Adrenal gland (tissue), 19 donors: ENCODE measurements at places on chromosomes 3 and 15. TPM values are rescaled to one million over a fixed set of nuclear protein-coding genes. Genes with fewer than 3 reads are reported as not detected.
A peak's percentile ranks its signal among the peaks of the same experiment; 100 is the strongest.

- peak; percentile 66 for DNase-seq
- H3K27ac ChIP-seq: no peak overlapping the region
- H3K36me3 ChIP-seq: no peaks in the 10 kb centered on the region
- H3K4me1 ChIP-seq: peaks cover 3% of the 10 kb centered on the region
- no peaks in the 10 kb centered on the region for H3K27me3 ChIP-seq
- H3K4me3 ChIP-seq: no peak overlapping the region
Measured at GRCh38 chr3:120172070-120172469, 77.8 kb upstream of the GSK3B start.

Gene GABPB1
- 13.6 TPM for total RNA-seq

DNA sequence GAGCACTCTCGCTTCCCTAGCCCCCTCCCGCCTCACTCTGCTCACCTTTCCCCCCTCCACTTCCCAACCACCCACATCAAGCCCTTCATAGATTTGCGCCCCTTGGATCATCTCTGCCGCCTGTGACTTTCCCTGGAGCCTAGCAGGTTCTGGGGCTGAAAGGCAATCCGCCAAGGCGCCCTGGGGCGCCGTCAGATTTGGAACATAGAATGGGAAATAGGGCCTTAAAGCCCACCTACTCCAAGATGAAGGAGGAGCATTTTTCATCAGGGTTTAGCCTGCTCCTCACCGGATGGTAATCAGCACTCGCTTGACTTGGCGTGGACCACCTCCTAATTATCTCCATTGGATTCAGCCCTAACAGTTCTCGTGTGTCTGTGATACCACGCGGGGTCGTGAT, 1.3 kb downstream of the CPNE4 start:
- H3K4me1 ChIP-seq: no peaks in the 10 kb centered on the region
- DNase-seq: no peak
- peaks cover 29% of the 10 kb centered on the region for H3K27me3 ChIP-seq
- no peaks in the 10 kb centered on the region for H3K36me3 ChIP-seq
- no peak overlapping the region for H3K4me3 ChIP-seq
- H3K27ac ChIP-seq: no peak overlapping the region

DNA sequence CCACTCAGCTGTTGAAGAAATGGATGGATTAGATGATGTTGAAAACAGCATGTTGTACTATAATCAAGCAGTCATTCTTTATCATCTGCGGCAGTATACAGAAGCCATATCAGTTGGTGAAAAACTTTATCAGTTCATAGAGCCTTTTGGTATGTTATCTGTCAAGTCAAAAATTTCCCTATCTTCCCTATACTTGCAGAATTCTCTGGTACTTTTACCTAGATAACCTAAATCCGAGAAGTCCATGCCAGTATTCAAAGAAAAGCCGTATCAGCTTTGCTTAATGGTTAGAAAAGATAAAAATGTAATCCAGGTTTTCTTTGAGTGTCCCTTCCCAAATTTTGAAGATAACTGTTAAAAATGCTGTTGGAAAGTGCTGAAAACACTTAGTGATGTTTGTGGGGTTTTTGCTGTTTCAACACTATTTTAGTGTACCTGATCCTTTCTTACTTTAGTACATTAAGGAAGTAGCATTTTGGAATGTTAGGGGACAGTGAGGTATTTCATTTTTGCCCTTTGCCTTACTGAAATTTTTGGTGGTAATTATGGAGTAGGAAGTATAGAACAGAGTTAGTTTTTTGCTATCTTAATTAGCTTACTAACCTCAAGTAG, 23.8 kb downstream of the CNOT10 start:
- H3K4me1 ChIP-seq: no peaks in the 10 kb centered on the region
- H3K27me3 ChIP-seq: no peaks in the 10 kb centered on the region
- no peak overlapping the region for H3K27ac ChIP-seq
- no peaks in the 10 kb centered on the region for H3K36me3 ChIP-seq
- no peak for DNase-seq

DNA sequence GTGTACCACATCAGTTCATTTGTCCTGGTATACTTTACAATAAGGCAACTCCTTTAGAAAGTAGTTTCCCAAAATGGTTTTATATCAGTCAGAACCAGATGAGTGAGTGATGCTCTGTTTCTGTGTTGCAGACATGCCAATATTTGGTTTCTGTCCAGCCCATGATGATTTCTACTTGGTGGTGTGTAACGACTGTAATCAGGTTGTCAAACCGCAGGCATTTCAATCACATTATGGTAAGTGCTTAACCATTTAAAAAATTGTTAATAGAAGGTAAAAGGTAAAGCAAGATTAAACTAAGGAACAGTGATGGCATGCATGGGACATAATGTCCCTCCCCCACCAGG, 40.0 kb upstream of the SCAANT1 start:
- no peaks in the 10 kb centered on the region for H3K36me3 ChIP-seq
- no peaks in the 10 kb centered on the region for H3K27me3 ChIP-seq
- DNase-seq: no peak

- no peak overlapping the region for H3K27ac ChIP-seq
- H3K36me3 ChIP-seq: no peaks in the 10 kb centered on the region
- DNase-seq: no peak
- no peak overlapping the region for H3K4me3 ChIP-seq
- no peaks in the 10 kb centered on the region for H3K4me1 ChIP-seq
- no peaks in the 10 kb centered on the region for H3K27me3 ChIP-seq
Measured at GRCh38 chr15:95944661-95945255, 385.7 kb upstream of the NR2F2 start.

- H3K27ac ChIP-seq: no peak overlapping the region
- no peak overlapping the region for H3K4me3 ChIP-seq
- H3K27me3 ChIP-seq: no peaks in the 10 kb centered on the region
- H3K36me3 ChIP-seq: no peaks in the 10 kb centered on the region
Measured at GRCh38 chr3:195007766-195008165, 263.2 kb downstream of the XXYLT1 start.

Gene PCCB
- 134 TPM for total RNA-seq

GRCh38 chr3:59519094-59519493, 469.3 kb upstream of the CFAP20DC start:
- H3K27ac ChIP-seq: no peak overlapping the region
- H3K4me1 ChIP-seq: no peaks in the 10 kb centered on the region
- no peaks in the 10 kb centered on the region for H3K36me3 ChIP-seq
- no peaks in the 10 kb centered on the region for H3K27me3 ChIP-seq
- no peak for DNase-seq

- DNase-seq: no peak
- peaks cover 16% of the 10 kb centered on the region for H3K4me1 ChIP-seq
- H3K4me3 ChIP-seq: no peak overlapping the region
- H3K27me3 ChIP-seq: no peaks in the 10 kb centered on the region
Measured at GRCh38 chr3:49717211-49717958, 2.1 kb downstream of the AMIGO3 start.

- H3K4me1 ChIP-seq: no peaks in the 10 kb centered on the region
- H3K27me3 ChIP-seq: no peaks in the 10 kb centered on the region
Measured at GRCh38 chr15:42034628-42035434, 14.0 kb upstream of the PLA2G4E start.

Gene COL8A1
- 54.1 TPM for total RNA-seq

DNA sequence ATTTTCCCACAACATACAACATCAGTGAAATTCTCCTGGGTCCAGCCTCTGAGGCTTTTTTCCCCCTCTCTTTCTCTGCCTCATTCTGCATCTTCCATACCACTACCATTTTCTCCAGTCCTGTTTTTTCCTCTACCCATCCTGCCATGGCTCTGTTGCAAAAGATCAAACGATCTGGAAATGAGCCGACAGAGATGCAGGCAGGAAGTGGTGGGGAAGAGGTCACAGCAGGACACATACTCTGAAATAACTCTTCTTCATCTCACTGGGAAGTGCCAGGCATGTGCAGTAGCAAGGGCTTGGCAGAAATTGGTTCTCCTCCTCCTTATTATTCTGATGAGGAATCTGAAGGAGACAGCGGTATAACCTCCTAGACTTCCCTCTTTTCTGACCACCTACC, 114.3 kb downstream of the CORO2B start:
- H3K4me1 ChIP-seq: no peaks in the 10 kb centered on the region
- H3K4me3 ChIP-seq: no peak overlapping the region
- H3K27ac ChIP-seq: no peak overlapping the region

Gene TNFAIP8L3
- total RNA-seq: 9.5 TPM

Gene MME
- 2.1 TPM for total RNA-seq

Gene BCL2A1
- total RNA-seq: 1.3 TPM

Gene ARL14
- total RNA-seq: not detected

DNA sequence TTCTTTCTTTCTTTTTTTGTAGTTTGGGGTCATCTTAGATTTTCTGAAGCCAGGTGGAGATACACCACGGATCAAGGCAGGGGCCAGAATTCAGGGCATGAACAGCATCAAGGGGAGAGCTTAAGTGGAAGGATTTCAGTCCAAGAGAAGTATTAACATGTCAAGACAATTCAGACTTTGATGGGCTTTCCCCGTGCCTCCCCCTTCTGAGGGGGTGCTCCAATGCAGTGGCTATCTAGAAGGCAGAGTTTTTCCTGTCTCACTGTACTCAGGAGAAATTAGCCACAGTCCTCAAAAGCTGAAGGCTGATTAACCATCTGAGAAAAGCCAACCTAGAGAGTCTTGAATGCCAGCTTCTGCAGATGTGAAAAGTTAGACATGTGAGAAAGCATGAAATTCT, 127.3 kb downstream of the TGFBR2 start:
- H3K27ac ChIP-seq: no peak overlapping the region
- no peak overlapping the region for H3K4me3 ChIP-seq
- no peaks in the 10 kb centered on the region for H3K4me1 ChIP-seq
- DNase-seq: no peak

Gene GOLGA8Q
- 0.68 TPM for total RNA-seq

Gene TAGLN3
- total RNA-seq: 10.2 TPM

DNA sequence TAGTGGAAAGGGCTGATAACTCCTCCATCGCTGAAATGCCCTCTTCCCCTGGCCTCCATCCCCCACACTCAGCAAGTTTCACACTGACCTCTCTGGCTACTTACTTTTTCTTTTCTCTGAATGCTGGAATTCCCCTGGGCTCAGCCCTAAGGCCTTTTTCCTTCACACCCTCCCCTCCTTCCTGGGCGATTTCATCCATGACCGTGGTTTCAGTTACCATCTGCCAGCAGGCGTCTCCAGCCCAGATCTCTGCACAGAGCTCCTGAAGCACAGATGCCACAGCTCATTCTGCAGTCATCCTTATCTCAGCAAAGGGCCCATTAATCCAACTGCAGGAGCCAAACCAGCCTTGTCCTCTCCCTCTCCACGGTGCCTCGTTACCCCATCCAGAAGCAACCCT, 114.0 kb downstream of the RFTN1 start:
- no peak overlapping the region for H3K27ac ChIP-seq
- no peaks in the 10 kb centered on the region for H3K27me3 ChIP-seq
- DNase-seq: no peak
- H3K36me3 ChIP-seq: no peaks in the 10 kb centered on the region
- no peaks in the 10 kb centered on the region for H3K4me1 ChIP-seq
- no peak overlapping the region for H3K4me3 ChIP-seq

DNA sequence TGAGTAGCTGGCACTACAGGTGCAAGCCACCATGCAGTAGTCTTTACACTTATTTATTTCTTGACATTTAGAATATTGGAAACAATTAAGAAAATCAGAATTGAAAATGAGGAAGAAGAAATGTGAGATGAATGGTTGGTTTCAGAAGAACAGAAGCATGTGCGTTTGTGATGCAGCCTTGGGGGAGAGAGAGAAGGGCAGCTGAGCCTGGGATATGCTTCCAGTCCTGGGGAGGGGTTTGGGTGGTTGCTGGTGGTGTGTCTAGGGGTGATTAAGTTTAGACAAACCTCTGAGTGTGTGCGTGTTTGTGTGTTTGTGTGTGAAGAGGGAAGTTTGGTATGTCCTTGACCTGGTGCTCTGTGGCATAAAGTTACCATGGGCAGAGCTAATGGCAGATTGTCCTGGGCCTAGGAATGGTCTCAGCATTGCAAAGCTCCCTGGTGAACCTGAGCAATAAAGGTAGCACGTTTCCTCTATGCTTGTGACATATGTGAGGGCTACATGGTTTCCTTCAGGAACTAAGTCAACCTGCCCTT, 35.6 kb downstream of the CTSH start:
- no peaks in the 10 kb centered on the region for H3K36me3 ChIP-seq
- H3K4me1 ChIP-seq: peaks cover 17% of the 10 kb centered on the region
- no peaks in the 10 kb centered on the region for H3K27me3 ChIP-seq
- DNase-seq: no peak
- peak overlapping the region; percentile 7 for H3K27ac ChIP-seq

Gene DNAH12
- total RNA-seq: 0.43 TPM

Gene PLA2G4D
- total RNA-seq: not detected

GRCh38 chr15:68112706-68113105, 58.6 kb downstream of the PIAS1 start:
- DNase-seq: no peak
- no peaks in the 10 kb centered on the region for H3K27me3 ChIP-seq
- peak overlapping the region; percentile 65 for H3K27ac ChIP-seq
- H3K4me3 ChIP-seq: no peak overlapping the region
- H3K36me3 ChIP-seq: no peaks in the 10 kb centered on the region

DNA sequence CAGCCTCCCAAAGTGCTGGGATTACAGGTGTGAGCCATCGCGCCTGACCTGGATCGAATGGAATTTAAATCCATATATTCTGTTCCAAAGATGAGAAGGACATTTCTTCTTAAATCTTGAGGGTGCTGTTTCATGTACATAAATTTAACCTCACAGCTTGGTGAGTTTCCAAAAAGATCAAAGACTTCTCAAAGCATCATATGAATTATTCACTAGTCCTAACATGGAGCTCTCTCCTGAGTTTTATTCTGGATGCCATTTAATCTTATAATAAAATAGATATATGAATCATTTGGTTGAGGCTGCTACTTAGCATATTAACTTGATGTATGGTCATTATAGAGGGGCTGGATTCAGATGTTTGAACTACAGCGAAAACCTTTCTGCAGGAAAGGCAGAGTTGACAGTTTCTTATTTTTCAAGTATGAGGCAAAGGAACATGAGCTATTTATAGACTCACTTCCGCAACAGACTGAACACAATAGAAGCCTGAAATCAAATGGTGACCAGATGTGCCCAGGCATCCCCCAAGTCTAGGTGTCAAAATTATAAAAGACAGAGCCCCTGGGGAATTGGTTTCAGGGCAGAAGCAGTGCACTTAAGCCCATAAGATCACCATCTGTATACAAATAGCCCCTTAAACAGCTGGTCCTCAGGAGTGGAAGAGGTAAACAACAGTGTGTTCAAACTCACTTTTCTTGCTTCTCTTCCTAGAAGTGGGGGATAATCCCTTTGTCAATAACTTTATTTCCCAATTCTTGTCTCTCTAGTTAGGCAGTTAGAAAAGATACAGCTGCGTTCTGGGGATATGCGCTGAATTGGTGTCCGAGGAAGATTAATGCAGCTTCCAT, 29.7 kb downstream of the STARD9 start:
- H3K4me1 ChIP-seq: no peaks in the 10 kb centered on the region
- DNase-seq: no peak
- H3K27ac ChIP-seq: no peak overlapping the region
- H3K4me3 ChIP-seq: no peak overlapping the region
- no peaks in the 10 kb centered on the region for H3K27me3 ChIP-seq

- H3K27me3 ChIP-seq: no peaks in the 10 kb centered on the region
- H3K4me3 ChIP-seq: no peak overlapping the region
- H3K4me1 ChIP-seq: no peaks in the 10 kb centered on the region
- no peaks in the 10 kb centered on the region for H3K36me3 ChIP-seq
- no peak for DNase-seq
- no peak overlapping the region for H3K27ac ChIP-seq
Measured at GRCh38 chr3:58520403-58521335, 16.3 kb downstream of the ACOX2 start.
